Putamen (tissue), 1 donor: ENCODE measurements at places on chromosomes 5 and 9.
A peak's percentile ranks its signal among the peaks of the same experiment; 100 is the strongest.

- DNase-seq = no peak
Observed at GRCh38 chr5:150166650-150167511, at the start of gene CDX1. Gene CDX1, plus strand, starts transcription at chr5:150166778. Its CDS starts 99 bp downstream, at chr5:150166877.

DNA sequence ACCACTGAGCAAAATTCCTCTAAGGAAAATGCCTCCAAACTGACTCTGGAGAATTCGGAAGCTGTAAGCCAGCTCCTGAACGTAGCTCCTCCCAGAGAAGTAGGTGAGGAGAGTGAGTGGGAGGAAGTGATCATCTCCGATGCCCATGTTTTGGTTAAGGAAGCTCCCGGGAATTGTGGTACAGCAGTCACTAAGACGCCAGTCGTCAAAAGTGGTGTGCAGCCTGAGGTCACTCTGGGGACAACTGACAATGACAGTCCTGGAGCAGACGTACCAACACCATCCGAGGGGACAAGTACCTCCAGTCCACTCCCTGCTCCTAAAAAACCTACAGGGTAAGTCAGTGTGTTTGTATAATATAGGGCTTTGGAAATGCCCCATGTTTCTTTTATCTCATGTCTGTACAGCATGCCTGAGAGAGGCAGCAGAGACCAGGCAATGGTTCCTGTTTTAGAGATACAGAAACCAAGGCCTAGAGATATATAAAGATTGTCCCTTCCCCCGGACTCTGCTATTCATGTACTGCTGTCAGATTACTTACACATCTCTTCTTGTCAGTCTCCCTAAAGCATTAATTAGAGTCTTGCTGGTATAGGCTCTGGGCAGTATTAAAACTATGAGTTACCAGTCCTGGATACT, 23.9 kb downstream of the HMGXB3 start:
- peak; percentile 45 for DNase-seq

DNA sequence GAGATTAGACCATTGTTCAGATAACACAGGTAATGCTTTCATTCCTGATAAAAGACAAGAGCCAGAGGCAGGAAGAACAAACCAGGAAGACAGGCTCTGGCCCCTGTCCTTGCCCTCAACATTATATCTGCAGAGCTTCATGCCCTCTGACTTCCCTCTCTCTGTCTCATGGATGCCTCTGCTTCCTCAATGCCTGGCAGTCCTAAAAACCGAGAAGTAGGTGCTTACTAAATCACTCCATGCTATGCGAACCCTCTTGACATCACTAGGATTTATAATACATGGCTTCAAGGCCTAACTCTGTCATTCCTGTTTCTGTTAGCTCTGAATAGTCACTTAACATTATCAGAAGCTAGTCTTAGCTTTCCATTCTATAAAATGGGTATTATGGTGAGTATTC, 117.8 kb downstream of the TLR4 start:
- DNase-seq = no peak

DNA sequence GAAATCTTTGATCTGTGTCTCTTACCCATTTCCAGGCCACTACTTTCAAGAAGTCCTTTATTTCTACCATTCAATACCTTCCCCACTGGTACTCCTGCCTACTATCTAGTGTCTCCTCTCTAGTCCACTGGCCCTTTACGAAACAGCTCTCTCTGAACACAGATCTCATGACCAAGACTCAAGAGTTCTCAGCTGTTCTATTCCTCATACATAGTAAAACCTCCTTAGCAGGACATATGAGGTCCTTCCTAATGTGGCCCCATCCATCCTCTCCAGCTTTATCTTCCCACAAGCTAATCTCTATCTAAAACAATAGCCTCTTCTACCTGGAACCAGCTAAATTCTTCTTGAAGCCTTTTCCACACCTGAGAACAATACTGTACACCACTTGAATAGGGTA, 2.6 kb downstream of the TEX10 start:
- no peak for DNase-seq

DNA sequence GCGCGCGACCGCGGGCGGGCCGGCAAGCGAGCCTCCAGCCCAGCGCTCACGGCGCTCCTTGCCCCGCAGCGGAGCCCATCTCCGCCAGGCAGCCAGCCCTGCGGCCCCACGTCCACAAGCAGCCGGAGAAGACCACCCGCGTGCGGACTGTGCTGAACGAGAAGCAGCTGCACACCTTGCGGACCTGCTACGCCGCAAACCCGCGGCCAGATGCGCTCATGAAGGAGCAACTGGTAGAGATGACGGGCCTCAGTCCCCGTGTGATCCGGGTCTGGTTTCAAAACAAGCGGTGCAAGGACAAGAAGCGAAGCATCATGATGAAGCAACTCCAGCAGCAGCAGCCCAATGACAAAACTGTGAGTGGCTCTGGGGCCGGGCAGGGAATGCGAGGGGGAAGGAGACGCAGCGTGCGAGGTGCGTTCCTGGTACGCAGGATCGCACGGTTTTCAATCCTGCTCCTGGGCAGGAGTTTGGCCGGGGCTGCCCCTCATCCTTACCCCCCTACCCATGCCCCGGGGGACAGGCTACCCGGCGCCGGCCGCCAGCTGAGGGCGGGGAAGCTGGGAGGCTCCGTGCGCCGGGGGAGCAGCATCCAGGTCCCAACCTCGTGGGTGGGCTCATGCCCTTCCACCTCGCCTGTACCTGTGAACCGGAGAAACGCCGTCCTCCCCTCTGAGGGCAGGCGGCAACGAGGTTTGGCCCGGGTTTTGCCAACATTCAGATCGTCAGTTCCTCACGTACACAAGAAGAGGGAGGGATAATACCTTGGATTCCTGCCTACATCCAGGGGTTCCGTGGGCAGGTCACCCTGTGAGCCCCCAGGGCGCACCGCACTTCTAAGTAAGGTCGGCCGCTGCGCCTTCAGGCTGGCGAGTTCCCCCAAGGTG, 6.6 kb downstream of the ISL1 start:
- DNase-seq = no peak

DNA sequence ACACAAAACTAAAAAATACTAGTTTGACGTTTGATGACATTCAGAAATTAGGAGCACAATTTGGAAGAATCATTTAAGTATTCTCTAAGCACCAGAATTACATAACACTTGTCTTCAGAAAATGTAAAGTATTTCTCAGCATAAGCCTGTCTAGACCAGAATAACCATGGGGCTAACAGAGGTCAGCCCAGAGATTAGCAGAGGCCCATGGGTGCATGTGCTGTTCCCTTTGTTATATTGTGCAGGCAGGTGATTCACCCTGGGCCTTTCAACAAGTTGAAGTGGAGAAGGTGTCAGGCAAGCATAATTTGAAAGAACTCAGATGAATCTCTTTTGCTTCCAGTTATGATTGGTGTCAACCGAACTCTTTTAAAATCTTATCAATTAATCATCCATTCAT, 227.9 kb downstream of the LURAP1L start:
- DNase-seq = no peak

- no peak for DNase-seq
Observed at GRCh38 chr5:173010021-173010420, 26.4 kb downstream of the ATP6V0E1 start.

- no peak for DNase-seq
Observed at GRCh38 chr9:126419475-126419874, 92.8 kb downstream of the MVB12B start.

DNA sequence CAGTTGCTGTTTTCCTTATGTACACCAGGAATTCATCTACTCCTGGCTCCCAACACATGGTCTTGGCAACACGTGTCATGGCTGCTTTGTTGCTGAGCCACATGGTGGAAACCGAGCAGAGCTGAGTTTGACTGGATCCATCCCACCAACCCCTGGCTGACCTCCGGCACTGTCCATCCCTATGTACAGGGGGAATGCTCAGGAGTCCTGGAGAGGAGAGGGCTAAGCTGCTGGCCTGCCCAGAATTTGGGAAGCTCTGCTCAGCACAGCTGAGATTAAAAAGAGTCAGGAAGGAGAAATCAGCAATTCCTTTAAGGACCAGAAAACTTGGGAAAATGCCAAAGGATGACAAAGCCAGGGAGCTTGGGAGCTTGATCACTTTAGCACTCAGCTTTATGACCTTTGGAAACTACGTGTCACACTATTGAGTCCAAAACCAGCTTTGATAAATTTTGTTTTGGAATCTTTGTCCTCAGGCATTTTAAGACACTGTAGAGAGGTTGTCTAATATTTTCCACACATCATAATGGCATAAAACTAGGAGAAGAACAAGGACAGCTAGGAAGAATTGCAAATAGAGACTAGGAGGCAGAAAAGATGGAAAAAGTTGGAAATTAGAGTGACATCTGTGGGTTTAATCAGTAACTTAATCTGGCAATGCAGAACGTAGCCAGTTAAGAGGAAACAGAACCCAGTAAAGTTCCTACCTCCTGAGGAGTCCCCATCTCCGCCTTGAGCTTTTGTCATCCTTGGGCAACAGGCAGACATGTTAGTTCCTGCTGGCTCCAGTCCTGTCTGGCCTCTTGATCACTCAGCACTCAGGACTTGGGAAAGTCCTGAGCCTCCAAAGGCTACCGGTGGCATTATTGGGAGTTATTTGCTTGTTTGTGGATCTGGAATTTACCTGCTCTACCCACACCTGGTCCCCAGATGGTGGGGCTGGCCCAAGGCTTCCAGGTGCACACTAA, 62.5 kb upstream of the PLPP1 start:
- DNase-seq = no peak

- no peak for DNase-seq
Observed at GRCh38 chr5:111830333-111830732, 73.3 kb upstream of the NREP start.

- DNase-seq = no peak
Observed at GRCh38 chr9:87698069-87698809, 27.7 kb upstream of the CTSL start.

DNA sequence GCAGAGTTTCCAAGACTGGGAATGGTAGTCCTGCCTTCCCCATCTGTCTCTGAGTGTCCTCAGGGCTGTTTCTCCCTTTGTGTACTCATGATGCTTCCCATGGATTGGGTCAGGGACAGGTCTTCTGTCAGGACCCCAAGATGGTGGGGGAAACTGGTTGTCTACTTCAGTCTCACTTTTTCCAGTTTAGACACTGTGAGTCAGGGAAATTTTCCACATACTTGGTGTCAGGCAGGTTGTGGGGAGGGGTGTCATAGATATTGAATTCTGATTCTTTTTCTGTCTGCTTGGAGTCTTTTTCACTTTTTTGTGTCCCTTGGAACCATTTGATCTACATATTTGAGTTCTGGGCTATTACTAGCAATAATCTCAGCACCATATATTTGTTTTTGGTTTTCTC, 10.3 kb downstream of the POLK start:
- no peak for DNase-seq

- DNase-seq = no peak
Observed at GRCh38 chr5:12413075-12413474, 508.8 kb upstream of the CTNND2 start.

DNA sequence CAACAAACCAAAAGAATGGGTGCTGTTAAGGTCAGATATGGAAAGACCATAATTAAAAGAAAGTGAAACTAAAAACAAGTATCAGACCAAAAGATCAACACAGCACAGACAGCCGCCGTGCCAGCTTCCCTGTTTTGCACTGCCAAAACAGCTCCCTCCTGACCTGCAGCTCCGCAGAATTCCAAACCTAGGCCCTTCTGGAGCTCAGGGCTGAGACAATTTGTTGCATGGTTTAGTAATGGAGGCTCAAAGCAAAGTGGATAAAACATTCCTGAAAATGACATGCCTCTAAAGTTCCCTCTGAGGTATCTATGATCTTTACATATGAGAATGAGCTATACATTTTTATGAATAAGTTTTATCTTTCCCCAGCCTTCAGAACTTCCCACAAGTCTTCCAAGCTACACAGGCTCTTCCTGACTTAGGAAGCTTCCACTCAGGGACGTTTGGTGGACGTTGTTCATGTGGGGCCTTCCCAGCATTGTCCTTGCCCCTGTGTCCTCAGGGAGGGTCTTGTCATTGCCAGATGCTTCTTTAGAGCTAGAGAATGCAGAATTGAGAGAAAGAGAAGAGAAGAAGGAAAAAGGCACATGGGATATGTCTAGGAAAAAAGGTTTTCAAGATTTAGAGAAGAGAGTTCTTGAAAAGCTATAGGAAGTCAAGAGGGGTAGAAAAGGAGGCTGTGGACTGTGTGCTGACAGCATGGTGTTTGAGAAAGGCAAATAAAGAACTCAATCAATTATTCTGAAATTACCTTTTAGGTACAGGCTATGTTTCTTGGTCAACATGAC, 28.4 kb upstream of the SSBP2 start:
- DNase-seq = no peak

- DNase-seq = no peak
Observed at GRCh38 chr5:154587123-154588026, 109.3 kb upstream of the HAND1 start.

GRCh38 chr5:75678155-75678554, 39.1 kb downstream of the POC5 start:
- DNase-seq = no peak

DNA sequence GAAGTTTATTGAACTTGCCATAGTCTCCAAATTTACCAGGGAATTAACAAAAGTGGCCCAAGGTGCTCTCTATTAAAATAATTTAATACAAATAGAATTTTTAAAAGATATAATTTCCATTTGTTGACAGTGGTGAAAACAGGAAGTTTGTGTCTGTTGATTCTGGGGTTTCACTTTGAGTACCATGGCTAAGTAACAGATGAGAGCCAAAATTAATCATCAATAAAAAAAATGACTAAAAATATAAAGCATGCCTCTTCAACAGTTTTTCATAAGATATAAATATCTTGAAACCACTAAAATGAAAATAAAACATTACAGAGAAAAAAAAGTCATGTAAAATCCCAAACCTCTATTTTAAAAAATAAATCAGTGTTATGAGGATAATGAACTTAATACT, 49.8 kb downstream of the SGCD start:
- DNase-seq = no peak

GRCh38 chr5:4630031-4630430, 510.1 kb upstream of the ADAMTS16 start:
- no peak for DNase-seq
